Activated T-helper 9 cell treated with anti-CD3 and anti-CD28 coated beads, Interleukin-2, amount 50 U/mL, for 16 hours (primary cell): ENCODE measurements at places on chromosomes 7 and 10.

GRCh38 chr7:107170051-107170915 lies 1.5 kb downstream of the HBP1 start:
- DNase-seq = no peak

DNA sequence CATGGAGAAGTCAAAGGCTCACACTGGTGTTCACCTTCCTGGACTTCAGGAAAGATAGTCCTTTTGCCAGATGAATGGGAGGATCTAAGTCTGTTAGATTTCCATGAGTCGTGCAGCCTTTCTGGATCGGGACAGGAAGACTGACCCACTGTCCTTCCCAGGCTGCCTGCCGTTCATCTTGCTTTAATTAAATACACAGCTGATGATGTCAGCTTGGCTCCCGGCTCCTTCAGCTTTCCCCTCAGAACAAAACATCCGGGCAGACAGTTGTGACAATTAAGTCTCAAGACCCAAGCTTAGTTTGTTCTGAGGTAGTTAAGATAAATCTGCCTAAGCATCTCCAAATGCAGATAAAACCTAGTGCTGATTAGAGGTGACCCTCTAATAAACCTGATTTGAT lies 58.6 kb downstream of the AUTS2 start:
- DNase-seq = no peak

GRCh38 chr10:32379318-32379949 lies 32.5 kb upstream of the EPC1 start:
- DNase-seq = no peak

DNA sequence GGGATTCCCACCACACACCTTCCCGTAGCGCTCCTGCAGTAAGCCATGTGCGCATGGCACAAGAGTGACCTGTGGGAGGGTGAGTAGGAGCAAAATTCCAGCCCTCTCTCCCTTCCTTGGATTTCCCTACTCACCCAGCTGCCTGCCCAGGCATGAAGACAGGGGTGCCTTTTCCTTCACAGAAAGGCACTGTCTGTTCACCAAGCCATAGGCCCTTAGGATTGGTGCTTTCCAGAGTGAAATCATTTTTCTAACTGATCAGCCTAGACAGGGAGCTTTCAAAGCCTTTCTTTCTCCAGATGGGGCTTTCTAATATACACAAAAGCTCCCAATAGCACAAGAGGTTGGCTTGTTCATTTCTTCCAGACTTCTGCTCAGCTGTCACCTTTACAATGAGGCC lies 79.7 kb downstream of the CTTNBP2 start:
- DNase-seq = no peak

DNA sequence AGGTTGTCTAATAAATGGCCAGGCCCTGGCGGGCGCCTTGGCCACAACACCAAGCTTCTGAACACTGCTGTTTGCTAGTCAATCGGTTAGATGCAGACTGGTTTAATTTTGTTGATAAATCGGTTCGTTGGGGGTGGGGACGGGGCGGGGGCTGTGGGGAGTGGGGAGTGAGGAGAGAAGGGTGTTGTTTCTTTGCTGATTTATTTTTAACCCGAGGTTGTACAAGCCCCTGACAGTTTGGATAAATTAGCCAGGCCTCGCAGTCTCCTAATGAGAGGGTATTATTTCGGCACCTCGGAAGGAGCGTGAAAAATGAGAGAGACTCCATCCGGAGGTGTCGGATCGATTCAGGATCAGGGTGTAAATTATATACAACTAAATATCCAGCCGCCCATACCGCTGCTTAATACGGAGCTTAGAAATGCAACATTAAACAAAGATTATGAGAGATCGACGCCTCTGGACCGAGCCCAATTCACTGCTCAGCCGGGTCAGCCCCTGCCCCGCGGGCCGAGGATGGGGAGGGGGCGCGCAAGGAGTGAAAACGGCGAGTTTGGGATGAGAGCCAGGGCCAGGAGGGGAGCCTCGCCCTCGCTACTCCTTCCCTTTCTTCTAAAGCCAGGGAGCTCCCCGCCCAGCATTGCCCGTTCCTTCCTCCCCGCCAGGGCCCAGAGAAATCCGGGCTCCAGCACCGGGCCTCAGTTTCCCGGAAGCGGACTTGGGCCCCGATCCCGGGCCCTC lies 8.0 kb downstream of the UNCX start:
- no peak for DNase-seq

DNA sequence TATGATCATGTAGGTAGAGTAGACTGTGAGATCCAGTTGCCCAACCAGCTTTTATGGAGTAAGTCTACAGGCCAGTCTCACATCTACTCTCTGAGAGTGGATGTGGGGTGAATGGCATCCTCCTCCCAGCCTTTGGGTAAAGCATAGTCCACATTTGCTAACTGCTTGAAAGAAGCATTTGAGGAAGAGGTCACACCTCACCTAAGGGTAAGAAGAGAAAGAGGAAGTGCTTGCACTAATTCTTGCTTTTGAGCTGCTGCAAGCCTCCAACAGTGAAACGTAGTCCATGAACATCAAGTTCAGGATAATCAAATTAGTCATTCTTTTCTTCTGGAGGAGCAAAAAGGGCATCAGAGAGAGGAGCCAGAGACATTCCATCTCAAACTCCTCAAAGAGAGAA lies 93.9 kb upstream of the AGR3 start:
- no peak for DNase-seq

GRCh38 chr7:45021604-45022296 lies 21.7 kb downstream of the CCM2 start:
- no peak for DNase-seq

- no peak for DNase-seq
Measured at GRCh38 chr7:104656467-104656866, 328.1 kb downstream of the LHFPL3 start.
